ENCODE measurements at places on chromosomes 13 and 19.
A peak's percentile ranks its signal among the peaks of the same experiment; 100 is the strongest.

GRCh38 chr19:29836409-29836825 lies 24.6 kb downstream of the CCNE1 start:
- DNase-seq: no peak

- no peak for DNase-seq
Measured at GRCh38 chr13:49540552-49540951, 44.8 kb downstream of the PHF11 start.

- no peak for DNase-seq
Measured at GRCh38 chr19:38133319-38133718, 90.7 kb downstream of the DPF1 start.

DNA sequence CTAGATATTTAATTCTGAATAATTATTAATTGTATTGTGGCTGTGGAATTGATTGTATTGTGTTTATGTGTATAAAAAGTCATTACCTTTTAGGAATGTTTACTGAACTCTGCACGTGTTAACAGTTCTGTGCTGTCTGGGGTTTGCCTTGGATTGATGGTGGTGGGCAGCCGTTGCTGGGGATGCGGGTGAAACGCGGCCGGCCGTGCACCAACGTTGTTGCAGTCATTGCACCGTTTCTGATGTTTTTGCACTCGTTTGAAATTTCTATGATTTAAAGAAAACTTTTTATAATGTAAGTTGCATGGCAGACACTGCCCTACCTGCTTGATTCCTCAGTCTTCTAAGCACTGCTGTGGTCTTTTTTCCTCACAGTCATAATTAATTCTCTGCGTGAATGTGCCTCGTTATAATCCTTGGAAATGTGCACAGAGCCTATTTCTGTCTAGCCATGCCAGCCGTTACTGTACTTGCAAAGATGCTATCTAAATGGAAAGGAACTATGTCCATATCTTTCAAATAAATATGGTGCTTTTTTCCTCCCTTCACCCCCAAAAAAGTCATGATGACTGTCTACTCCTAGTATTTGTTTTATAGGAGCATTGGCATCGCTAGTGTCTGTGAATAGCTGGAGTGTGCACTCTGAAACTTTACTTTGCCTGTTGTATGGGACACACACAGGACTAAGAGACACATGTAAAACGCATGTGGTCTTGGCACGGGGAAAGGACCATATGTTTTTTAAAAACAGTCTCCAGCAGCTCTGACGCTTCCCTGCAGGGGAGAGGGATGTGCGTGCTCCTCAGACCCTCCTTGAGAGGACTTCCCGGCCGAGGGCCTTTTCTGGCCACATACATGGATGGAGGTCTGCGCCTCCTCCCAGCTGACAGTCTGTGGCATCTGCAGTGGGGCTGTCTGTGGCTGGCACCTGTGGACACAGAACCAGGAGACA lies 40.7 kb upstream of the MCF2L start:
- no peak for DNase-seq

DNA sequence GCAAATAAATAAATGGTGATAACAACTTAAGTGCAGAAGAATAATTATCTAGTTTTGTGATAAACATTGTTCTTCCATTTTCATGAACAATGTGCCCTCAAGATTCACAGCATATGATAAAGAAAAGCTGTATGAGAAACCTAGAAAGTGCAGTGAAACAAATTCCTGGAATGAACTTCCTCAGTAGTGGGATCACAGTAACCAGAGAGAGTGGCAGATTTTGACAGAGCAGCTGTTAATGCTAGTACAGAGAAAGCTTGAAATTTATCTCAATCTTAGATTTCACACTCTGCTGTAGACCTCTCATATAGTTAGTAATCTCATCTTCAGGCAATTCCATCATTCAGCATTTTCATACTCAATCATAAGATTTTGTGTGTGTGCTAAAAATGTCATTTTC lies 664.9 kb downstream of the PCDH9 start:
- no peak for DNase-seq

- no peak for DNase-seq
Measured at GRCh38 chr13:40252676-40253075, 413.8 kb downstream of the FOXO1 start.

- no peak for DNase-seq
Measured at GRCh38 chr19:36573895-36574720, 1.0 kb upstream of the ZNF529 start.

GRCh38 chr13:42274386-42275097 lies 2.6 kb downstream of the AKAP11 start:
- DNase-seq: no peak

DNA sequence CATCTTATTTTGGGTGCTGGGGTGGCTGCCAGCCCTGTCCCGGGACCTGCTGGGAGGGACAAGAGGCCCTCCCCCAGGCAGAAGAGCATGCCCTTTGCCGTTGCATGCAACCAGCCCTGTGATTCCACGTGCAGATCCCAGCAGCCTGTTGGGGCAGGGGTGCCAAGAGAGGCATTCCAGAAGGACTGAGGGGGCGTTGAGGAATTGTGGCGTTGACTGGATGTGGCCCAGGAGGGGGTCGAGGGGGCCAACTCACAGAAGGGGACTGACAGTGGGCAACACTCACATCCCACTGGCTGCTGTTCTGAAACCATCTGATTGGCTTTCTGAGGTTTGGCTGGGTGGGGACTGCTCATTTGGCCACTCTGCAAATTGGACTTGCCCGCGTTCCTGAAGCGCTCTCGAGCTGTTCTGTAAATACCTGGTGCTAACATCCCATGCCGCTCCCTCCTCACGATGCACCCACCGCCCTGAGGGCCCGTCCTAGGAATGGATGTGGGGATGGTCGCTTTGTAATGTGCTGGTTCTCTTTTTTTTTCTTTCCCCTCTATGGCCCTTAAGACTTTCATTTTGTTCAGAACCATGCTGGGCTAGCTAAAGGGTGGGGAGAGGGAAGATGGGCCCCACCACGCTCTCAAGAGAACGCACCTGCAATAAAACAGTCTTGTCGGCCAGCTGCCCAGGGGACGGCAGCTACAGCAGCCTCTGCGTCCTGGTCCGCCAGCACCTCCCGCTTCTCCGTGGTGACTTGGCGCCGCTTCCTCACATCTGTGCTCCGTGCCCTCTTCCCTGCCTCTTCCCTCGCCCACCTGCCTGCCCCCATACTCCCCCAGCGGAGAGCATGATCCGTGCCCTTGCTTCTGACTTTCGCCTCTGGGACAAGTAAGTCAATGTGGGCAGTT lies 8.6 kb downstream of the CALM3 start:
- no peak for DNase-seq

GRCh38 chr19:50329146-50329925 lies at the start of gene KCNC3:
KCNC3 (minus strand) TSS chr19:50329377; CDS start chr19:50329082, 295 bp downstream.
- peak; percentile 100 for DNase-seq

DNA sequence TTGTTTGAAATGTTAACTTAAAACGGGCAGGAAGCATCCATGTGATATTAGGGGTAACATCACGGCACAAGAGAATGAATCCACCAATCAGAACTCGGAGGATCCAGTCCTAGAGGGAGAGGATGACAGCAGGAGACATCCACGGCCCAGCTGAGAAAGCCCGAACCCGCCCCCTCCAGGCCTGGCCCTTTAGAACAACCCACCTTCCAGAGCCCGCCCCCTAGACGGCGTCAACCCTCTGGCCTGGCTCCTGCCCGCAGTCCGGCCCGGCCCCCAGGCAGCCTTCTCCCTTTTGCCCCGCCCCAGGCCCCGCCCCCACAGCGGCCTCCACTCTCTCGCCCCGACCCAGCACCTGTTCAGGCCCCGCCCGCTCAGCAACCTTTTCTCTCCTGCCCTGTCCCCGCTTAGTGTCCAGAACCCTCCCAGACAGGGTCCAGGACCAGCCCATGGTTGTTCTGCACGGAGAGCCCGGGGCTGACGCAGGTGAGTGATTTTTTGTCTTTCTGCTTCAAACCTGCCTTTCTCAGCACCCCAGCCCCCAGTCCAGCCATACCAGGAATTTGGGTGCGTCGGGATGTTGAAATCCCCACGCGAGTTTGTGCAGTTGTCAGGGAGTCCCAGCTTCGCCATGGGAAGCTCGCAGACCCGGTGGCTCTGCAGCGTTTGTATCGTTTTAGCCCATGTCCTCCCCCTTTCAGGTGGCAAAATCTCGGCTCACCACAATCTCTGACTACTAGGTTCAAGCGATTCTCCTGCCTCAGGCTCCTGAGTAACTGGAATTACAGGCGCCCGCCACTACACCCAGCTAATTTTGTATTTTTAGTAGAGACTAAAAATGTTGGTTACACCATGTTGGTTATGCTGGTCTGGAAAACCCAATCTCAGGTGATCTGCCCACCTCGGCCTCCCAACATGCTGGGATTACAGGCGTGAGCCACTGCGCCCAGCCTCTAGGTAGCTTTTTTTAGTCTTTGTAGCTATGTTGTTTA lies 16.1 kb downstream of the ZNF816 start:
- peak; percentile 43 for DNase-seq

DNA sequence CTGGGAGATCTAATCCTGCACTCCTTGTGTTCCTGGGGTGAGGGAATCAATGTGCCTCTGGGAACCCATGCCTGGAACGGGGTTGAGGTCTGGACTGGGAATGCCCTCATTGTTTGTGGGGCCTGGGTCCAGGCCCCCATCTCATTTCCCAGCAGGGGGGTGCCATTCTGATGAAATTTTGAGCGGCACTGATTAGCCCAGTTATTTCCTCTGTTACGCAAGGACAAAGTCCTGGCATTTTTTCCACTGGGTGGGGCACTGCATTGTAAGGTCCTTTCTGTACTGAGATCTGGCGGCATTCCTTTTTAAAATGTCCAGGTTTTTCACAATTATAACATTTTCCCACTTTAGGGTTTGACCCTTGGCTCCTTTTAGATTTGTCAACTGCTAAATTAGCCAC lies 14.8 kb downstream of the FPR3 start:
- DNase-seq: no peak

- peak; percentile 88 for DNase-seq
Measured at GRCh38 chr13:101919541-101920181, 467.2 kb downstream of the ITGBL1 start.

GRCh38 chr13:49567491-49567890 lies 17.9 kb downstream of the RCBTB1 start:
- no peak for DNase-seq

- no peak for DNase-seq
Measured at GRCh38 chr13:45696610-45697226, 5.4 kb upstream of the CBY2 start.

DNA sequence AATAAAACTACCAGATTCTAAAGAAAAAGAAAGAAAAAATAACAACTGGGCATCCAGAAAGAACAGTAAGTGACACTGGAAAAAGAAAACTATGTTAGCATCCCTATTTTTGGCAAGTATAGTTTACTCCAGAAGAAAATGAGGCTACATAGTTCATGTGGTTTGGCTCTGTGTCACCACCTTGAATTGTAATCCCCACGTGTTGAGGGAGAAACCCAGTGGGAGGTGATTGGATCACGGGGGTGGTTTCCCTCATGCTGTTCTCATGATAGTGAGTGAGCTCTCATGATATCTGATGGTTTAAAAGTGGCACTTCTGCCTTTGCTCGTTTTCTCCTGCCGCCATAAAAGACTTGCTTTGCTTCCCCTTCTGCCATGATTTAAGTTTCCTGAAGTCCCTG lies 76.9 kb downstream of the ITGBL1 start:
- no peak for DNase-seq

GRCh38 chr13:23571431-23571830 lies 1.2 kb downstream of the TNFRSF19 start:
- DNase-seq: no peak

- no peak for DNase-seq
Measured at GRCh38 chr19:45762870-45763631, 6.0 kb downstream of the SIX5 start.

- DNase-seq: no peak
Measured at GRCh38 chr19:29212356-29212647, 649 bp downstream of the UQCRFS1 start.

DNA sequence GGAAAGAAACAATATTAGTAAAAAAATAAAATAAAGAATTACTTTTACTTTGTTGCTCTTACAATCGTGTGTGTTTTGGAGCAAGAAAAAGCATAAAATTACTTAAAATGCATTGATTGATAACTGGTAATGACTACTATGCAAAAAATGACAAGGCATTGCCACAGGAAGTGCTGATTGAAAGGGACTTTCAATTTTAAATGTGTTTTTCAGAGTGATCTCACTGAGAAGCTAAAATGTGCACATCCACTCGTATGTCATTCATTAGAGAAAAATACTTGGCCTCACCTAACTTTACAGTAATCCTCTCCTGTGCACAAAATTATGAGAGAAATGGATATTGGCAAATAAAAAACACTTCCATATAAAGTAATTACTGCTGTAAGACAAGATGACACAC lies 934.9 kb downstream of the SLITRK6 start:
- no peak for DNase-seq

- no peak for DNase-seq
Measured at GRCh38 chr13:110130431-110130830, 176.5 kb downstream of the COL4A1 start.

- no peak for DNase-seq
Measured at GRCh38 chr19:2184422-2184975, 20.8 kb downstream of the DOT1L start.

GRCh38 chr13:89880201-89880600 lies 1467.3 kb upstream of the MIR17HG start:
- DNase-seq: no peak

GRCh38 chr13:102779436-102780159 lies 6.0 kb upstream of the TEX30 start:
- DNase-seq: no peak

GRCh38 chr19:53519446-53519845 lies 18.5 kb upstream of the ZNF331 start:
- DNase-seq: no peak

- no peak for DNase-seq
Measured at GRCh38 chr13:98274921-98275487, 97.9 kb upstream of the RNF113B start.

DNA sequence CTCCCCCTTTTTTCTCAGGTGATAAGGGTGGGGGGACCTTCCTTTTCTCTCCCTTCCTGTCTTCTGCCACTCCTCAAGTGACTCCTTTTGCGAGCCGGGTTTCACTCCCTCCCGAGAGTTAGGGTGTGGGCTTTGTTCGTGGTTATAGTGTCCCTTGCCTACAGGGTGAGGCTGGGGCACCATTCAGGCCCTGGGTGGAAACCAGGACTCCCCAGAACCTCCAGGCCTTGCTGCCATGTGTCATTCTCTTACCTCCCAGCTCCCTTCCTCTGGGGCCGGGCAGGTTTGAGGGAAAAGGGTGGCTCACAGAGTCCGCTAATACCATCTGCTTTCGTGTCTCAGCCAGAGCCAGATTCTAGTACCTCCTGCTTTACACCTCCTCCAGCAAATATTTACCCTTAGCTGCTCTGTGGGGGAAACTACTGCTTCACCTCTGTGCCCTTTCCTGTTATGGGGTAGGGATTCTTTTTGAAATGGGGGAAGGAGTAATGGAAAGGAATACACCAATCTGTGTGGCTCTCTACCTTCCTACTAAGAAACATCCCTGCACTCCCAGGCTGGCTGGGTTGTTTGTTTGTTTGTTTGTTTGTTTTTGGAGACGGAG lies 2.8 kb downstream of the ACTN4 start:
- DNase-seq: no peak

GRCh38 chr13:22286338-22286737 lies 615.5 kb downstream of the FGF9 start:
- DNase-seq: no peak

- DNase-seq: peak; percentile 94
Measured at GRCh38 chr19:44689290-44690130, 9.4 kb upstream of the CEACAM16 start.

- DNase-seq: no peak
Measured at GRCh38 chr13:33541456-33541855, 255.9 kb upstream of the STARD13 start.
